ENCODE measurements at places on chromosomes 2 and 18.

DNA sequence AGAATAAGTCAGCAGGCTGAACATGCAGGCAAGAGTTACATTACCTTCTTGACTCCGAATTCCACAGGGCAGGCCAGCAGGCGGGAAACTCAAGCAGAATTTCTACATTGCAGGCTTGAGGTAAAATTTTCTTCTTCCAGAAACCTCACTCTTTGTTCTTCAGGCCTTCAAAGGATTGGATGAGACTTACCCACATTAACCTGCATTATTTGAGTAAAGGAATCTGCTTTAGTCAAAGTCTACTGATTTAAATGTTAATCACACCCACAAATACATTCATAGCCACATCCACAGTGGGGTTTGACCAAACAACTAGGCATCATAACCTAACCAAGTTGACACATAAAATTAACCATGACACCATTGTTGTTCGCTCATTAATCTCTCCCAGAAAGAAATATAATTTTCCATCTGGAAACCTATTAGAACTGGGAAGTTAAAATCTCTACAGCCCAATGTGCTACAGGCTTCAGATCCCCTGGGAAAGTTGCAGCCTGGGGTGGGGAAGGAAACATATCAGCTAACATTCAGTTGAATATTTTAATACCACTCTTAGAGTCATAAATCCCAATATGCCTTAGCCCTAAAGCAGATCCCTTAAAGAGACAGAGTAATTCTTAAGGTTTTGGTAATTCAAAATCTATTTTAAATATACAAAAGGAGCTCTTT, 468.2 kb upstream of the TNP1 start:
- no peak for DNase-seq

DNA sequence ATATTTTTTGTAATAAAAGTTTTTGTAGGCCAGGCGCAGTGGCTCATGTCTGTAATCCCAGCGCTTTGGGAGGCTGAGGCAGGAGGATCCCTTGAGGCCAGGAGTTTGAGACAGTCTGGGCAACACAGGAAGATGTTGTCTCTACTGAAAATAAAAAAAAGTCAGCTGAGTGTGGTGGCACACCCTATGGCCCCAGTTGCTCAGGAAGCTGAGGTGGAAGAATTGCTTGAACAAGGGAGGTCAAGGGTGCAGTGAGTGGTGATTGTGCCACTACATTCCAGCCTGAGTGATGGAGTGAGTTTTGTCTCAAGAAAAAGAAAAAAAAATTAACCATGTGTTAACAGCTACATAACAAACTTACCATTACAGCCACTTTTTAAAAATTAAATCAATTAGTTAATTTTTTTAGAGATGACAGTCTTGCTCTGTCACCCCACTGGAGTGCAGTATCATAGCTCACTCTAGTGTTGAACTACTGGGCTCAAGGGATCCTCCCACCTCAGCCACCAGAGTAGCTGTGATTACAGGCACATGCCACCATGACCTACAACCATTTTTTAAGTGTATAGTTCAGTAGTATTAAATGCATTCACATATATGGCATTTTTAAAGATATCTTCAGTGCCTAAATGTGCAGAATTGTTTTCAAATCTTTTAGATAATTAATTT, 67.2 kb upstream of the ACYP2 start:
- peak; percentile 17 for DNase-seq

GRCh38 chr2:128498589-128498988, 179.9 kb upstream of the HS6ST1 start:
- no peak for DNase-seq

DNA sequence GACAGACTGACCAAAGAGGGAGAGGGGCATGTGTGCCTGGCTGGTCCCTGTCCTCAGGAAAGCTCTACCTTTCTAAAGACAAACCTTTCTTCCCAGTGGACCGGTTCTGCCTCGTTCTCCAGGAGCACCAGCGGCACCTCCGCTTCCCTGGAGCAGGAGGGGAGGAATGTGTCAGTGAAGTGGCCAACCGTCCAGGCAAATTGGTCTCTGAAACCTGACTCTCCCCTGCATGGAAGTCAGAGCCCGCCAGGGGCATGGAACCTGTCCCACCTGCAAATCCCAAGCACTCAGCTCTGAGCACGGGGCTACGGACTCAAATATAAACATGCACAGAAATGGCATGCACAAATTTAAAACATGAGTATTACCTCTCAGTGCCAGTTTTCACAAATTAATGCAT, 62.9 kb downstream of the COL6A3 start:
- no peak for DNase-seq

GRCh38 chr2:158202161-158202815, 100.6 kb downstream of the UPP2 start:
- DNase-seq: no peak

GRCh38 chr18:65924904-65925303, 174.1 kb downstream of the CDH7 start:
- DNase-seq: no peak

GRCh38 chr18:38007676-38008330, 442.2 kb upstream of the CELF4 start:
- DNase-seq: no peak

DNA sequence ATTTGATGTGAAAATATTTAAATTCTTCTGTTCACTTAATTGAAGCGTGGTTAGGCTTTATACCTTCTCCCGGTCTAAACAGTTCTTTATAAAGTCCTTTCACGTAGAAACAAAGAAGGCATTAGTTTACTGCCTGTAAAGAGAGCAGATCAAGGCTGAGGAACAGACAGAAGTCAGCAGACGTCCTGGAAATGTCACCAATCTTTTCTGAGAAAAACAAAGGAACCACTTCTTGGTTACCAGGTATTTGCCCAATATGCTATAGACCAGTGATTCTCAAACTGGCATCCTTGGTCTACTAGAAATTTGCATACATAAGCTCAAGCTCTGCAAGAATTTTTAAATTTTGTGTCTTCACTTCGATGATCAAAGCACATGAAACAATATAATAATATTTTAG, 89.2 kb upstream of the STK17B start:
- peak; percentile 71 for DNase-seq

All from activated CD4-positive, alpha-beta T cell treated with anti-CD3 and anti-CD28 coated beads, Interleukin-2, Interleukin-4, amounts not matched to agents 100 ng/mL and 50 ng/mL, durations not matched to agents 16 hours and 8 hours (primary cell).